Tibial nerve (tissue), 4 donors: ENCODE measurements at places on chromosomes 16 and 17.

- DNase-seq = no peak
These were observed 49.5 kb downstream of the NFATC3 start for GRCh38 chr16:68134644-68135043.

DNA sequence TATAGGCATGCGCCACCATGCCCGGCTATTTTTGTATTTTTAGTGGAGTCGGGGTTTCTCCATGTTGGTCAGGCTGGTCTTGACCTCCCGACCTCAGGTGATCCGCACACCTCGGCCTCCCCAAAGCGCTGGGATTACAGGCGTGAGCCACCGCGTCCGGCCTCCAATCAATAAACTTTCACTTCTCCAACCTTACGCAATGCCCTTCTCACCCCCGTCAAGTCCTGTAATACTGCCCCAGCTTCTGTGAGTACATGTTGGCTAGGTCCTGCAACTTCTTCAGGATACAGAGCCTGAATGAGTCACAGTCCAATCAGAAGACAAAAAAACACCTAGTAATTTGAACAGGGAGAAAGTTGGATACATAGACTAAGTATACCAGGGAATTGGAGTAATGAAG is 47.1 kb upstream of the PHOSPHO1 start:
- no peak for DNase-seq

- DNase-seq = no peak
These were observed 2.5 kb downstream of the TRIM47 start for GRCh38 chr17:75875940-75876189.

DNA sequence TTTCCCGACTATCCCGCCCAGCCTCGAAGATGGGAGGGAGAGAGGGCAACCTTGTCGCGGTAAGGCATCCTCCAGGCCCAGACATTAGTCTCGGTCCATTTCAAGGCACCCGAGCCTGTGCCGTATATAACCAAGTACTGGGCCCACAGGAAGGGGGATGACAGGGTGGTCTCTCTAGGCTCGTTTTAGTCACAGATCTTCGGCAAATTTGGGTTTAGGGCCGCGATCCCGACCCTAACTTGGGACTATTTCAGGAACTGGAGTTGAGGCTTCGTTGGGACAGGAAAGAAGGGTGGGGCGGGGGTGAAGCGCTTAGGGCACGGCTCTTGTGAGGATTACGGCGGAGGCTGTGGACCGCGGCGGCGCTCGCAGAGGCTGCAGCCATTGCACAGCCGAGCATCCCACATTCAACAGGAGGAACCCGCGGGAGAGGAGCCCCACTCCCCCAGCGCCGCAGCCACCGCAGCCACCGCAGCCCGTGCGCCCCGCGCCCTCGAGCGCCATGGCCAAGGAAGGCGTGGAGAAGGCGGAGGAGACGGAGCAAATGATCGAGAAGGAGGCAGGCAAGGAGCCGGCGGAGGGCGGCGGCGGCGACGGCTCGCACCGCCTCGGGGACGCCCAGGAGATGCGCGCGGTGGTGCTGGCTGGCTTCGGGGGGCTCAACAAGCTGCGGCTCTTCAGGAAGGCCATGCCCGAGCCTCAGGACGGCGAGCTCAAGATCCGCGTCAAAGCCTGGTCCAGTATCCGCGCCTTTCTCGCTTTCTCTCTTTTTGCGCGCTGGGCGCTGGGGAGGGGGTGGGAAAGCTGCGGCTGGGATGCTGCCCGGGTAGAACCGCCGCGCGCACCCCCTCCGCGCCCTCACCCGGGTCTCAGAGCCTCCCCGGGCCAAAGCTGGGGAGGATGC is at the start of gene VAT1L:
TSS of gene VAT1L (plus strand) at position 384 of the 904 bp plus-strand sequence. CDS start at position 503, 119 bp downstream.
- DNase-seq = no peak

DNA sequence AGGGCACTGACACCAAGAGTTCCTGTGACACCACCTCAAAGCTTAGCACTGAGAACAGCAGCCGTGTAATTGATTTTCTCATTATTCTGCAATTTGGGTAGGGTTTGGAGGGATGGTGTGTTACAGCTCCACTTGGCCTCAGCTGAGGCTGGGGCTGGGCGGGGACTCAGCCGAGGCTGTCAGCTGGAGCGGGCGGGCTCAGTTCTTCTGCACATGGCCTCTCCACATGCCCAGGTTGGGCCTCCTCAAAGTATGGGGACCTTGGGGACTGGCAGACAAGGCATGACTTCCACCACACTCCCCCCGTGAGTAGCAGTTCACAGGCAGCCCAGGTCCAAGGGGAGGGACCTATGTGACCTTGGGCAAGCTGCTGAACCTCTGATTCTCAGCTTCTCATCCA is 171.5 kb downstream of the IRF8 start:
- no peak for DNase-seq
